T1000 (cell line): ENCODE measurements at places on chromosomes 1 and 21.

GRCh38 chr1:205343431-205344065 lies 13.2 kb downstream of the KLHDC8A start:
- DNase-seq: no peak

GRCh38 chr1:18557621-18558465 lies 72.8 kb upstream of the PAX7 start:
- DNase-seq: no peak

GRCh38 chr21:45923146-45923545 lies 58.4 kb upstream of the COL6A1 start:
- DNase-seq: peak; percentile 40

- no peak for DNase-seq
These were observed 188.4 kb downstream of the CLIC6 start for GRCh38 chr21:34857122-34857713.

DNA sequence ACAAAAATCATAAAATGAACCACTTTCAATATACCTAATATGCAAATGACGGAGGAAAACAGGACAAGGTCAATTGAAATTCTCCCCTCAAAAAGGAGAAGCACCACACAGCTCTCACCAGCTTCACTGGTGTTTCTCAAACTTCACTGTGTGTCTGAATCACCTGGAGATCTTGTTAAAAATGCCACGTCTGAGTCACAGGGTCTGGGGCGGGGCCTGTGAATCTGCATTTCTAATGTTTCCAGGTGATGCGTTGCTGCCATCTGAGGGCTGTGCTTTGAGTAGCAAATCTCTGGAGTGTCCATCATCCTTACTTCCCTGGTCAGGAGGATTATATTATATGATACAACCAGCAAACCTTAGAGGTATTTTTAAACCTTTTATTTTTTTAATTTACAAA lies 9.0 kb downstream of the CLDN19 start:
- DNase-seq: no peak

- no peak for DNase-seq
These were observed 11.3 kb upstream of the TNFRSF25 start for GRCh38 chr1:6477039-6477820.

GRCh38 chr1:38558055-38558454 lies 301.5 kb downstream of the RRAGC start:
- DNase-seq: no peak

DNA sequence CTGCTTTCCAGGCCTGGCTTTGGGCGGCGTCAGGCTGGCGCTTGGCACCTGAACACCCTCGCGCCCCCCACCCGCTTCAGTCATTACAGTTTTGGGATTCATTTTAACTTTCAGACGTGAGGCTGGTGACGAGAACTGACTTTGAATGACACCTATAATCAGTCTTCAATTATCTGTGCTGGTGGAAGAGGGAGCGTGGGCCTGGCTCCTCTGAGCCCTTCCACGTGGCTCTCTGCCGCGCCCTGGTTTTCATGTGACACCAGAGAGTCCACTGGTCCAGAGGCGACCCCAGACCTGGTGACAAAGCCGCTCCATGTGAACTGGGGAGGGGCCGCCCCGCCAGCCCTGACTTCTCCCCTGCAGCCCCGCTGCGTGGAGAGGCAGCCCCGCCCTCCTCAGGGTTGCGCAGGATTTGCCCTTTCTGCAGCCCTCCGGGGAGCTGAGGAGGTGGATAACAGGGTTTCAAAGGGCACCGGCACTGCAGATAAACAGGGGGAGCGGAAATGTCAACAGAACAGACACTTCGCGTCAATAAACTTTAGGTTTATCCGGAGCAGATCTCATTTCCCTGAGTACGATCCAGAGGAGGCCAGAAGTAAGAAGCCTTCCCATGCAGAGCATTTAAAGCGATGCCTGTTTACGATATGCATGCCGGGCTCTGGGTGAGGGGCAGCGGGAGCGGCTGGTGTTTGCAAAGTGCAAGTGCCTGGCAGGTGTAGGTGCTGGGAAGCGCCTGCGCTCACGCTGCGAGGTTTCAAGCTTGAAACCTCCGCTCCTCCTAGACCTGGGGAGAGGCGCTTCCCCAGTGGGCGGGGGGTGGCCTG lies 56.4 kb downstream of the AJAP1 start:
- no peak for DNase-seq

DNA sequence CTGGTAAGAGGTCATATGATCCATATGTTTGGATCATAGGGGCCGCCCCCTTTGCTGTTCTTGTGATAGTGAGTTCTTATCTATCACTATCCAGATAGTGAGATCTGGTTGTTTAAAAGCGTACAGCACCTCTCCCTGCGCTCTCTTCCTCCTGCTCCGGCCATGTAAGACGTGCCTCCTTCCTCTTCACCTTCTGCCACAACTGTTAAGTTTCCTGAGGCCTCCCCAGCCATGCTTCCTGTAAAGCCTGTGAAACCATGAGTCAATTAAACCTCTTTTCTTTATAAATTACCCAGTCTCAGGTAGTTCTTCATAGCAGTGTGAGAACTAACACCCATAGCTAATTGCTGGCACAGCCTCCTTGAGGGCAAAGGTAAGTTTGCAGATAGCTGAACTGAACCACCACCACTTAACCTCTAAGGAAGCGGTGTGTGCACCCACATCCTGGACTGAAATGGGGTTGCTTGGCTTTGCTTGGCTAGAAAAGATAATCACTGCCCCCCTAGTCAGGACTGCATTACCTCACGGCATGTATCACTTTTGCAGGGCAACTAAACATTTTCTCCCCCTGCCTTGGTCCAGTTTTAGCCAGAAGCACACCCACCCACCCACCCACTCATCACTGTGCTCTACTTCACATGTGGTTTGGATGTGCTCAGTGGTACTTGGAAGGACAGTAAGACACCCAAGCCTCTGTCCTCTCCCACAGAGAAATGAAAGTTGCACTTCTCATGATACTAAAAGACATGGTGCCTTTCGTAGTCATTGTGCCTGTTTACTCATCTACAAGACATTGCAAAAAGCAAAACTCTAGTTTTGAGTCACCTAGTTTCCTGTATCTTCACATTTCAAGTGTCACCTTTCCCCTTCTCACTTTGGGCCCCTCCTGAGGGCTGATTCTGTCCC lies 23.1 kb upstream of the PTAFR start:
- no peak for DNase-seq

- no peak for DNase-seq
These were observed 48.1 kb downstream of the USP1 start for GRCh38 chr1:62484824-62485468.

- no peak for DNase-seq
These were observed 50.5 kb downstream of the CNN3 start for GRCh38 chr1:94876362-94876761.

- no peak for DNase-seq
These were observed 2.4 kb downstream of the DMRTA2 start for GRCh38 chr1:50420689-50421365.

GRCh38 chr1:175197531-175197930 lies 5.0 kb upstream of the KIAA0040 start:
- DNase-seq: peak; percentile 7

- no peak for DNase-seq
These were observed 239.8 kb upstream of the RAB4A start for GRCh38 chr1:229031061-229031460.

DNA sequence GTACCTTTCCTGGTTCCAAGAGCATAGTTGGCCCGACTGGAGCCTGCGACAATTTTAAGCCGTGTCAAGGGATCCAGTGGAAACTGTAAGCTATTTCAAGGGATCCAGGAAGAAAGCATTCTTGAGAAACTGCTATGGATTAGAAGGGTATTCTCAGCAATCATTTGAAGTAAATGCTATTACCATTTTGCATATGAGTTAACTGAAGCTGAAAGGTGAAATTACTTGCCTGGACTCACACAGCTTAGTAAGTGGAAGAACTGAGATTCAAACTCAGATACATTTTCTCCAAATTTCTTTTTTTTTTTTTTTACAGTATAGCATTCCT lies 589 bp downstream of the ZNF684 start:
- DNase-seq: no peak

- DNase-seq: no peak
These were observed 134.2 kb downstream of the LMO4 start for GRCh38 chr1:87462894-87463293.

DNA sequence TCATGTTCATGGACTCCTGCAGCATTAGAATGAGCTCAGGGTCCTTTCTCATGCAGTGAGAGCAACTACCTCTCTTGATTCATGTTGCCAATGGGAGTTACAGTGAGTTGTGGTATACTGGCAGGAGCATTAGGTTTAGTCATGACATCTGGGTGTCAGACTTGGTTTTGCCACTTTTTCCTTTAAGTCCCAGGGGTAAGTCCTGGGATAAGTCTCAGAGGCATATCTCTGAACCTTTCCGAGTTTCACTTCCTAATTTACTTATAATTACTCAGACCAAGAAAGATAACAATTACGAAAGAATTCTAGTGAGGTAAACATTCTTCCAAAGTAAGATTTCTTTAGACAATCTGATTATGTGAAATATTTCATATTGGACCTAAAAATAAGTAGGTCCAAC lies 606.0 kb downstream of the SMYD3 start:
- DNase-seq: no peak

GRCh38 chr1:200979574-200980451 lies 43.7 kb downstream of the KIF21B start:
- DNase-seq: no peak

DNA sequence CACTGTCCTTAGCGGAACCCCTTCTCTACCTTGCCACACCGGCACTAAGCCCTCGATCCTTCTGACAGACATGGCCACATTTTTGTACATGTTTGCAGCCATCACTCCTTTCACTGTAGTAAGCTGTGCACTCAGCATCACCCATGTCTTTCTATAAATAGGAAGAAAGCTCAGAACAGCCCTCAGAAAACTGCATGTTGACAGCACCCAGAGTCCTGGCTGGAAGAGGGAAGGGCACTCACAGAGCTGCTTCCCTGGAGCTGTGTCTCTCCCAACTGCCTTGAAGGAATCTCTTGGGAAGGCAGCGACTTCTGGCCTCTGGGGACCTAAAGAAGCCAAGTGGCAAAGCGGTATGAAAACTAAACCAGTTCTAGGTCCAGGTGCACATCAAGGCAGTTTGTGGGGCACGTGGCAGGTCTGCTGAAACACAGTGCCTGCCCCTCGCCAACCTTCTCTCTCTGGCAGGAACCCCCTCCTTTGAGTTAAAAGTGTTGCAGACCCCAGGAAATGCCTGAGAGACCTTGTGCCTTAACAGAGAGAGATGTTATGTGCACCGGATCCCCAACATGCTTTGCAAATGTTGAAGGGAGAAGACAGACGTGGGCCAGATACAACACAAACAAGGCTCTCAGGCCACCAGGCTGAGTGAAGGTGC lies 41.9 kb upstream of the H6PD start:
- DNase-seq: no peak

- no peak for DNase-seq
These were observed 82.4 kb downstream of the RAB3GAP2 start for GRCh38 chr1:220189750-220190347.

GRCh38 chr1:6127587-6128163 lies 52.4 kb downstream of the CHD5 start:
- no peak for DNase-seq

DNA sequence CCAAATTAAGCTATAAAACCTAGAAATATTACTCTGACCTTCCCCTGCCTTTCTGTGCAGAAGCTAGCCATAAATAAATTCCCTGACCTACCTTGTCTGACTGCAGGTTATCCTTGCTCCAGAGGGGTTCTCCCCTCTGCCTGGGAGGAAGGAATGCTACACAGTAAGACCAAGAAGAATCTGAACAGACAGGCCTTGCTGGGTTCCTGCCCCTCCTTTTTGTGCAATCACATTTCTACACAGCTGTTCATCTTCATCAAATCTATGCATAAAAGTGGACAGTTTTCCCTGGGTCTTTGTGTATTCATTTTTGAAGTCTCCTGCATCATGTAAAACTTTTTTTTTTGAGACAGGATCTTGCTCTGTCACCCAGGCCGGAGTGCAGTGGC lies 50.6 kb downstream of the DNTTIP2 start:
- no peak for DNase-seq

DNA sequence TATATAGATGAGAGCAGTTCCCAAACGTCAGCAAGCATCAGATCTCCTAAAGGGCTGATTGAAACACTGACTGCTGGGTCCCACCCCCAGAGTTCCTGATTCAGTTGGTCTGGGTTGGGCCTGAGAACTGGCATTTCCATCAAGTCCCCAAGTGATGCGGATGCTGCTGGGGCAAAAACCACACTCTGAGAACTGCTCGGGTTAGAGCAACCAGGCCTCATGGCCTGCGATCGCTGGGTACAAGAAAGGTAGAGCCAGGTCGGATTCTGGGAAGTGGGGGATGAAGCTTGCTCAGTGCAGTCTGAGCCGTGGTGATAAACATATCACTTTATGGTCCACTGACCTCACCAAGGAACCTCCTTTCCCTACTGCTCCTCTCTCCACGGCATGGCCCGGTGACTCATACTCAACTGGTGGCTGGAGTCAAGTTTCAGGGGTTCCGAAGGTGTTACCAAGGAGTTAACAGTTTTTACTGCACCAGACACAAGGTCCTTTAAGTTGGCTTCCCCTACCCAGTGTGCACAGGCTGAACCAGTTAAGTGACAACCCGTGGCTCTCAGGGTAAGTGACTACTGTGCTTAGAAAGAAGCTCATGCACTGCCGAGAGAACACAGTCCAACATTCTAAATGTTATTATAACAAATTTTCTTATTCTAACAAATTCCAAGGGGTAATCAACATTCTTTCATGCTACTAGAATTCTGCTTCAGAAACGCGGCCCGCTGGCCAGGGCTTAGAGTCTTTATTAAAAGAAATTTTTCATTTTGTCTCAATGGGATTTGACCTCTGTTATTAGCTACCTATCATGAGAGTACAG lies 153.5 kb downstream of the TGFBR3 start:
- DNase-seq: peak; percentile 35

GRCh38 chr1:2155147-2155598 lies 39.4 kb downstream of the FAAP20 start:
- no peak for DNase-seq

GRCh38 chr1:18239671-18240070 lies 132.1 kb downstream of the IGSF21 start:
- no peak for DNase-seq

- no peak for DNase-seq
These were observed 241.0 kb downstream of the KCNJ6 start for GRCh38 chr21:37675202-37675801.

GRCh38 chr1:168518201-168518689 lies 25.6 kb downstream of the XCL2 start:
- DNase-seq: no peak

DNA sequence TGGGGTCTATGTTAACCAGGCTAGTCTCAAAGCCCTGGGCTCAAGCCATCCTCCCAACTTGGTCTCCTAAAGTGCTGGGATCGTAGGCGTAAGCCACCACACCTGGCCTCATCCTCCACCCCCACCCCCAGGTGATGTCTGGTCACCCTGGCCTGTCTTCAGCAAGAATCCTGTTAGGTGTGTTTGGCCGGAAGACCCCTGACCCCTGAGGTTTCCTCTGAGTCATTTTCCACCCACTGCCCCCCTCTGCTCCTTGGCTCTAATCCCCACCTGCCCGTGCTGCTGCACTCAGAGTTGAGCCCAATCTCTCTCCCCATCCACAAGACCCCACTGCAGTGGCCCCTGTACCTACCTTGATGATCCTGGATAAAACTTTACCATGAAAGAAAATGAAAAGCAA lies 25.2 kb downstream of the SLC66A1 start:
- DNase-seq: no peak

DNA sequence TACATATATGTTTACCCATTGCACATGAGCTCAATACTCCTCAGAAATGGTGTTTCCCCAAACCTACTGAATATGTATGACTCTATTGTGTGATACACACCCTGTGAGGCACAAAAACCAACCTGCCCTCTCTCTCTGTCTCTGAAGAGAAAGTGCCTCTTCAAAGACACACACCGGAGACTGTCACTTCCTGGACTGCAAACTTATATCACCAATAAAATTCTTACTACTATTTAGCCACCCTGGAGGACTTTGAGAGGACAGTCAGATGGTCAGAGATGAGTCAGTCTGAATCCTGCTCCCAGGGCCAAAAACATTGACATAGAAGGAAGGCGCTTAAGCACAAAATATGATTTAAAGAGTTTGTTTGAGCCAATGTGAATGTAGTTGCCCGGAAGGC lies 110.4 kb downstream of the PPIAL4G start:
- DNase-seq: no peak
